ENCODE measurements at places on chromosomes 16 and 17.

DNA sequence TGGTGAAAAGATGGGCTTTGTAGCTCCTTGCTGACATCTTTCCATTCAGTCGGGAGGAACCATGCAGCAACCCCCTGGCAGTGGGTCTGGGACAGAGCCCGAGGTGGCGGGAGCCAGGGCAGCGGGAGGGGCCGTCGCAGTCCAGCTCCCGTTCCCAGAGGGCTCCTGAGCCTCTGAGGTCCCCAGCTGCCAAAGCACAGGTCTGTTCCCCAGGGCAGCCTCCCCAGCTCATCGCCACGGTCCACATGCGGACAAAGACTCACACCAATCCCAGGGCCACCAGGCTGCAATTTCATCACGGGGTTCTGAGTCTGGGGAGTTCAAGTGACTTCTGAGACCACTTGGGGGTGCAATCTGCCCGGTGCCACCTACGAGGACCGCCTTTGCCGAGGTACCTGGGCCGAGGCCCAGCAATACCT, 196.0 kb downstream of the RBFOX3 start:
- DNase-seq = no peak

DNA sequence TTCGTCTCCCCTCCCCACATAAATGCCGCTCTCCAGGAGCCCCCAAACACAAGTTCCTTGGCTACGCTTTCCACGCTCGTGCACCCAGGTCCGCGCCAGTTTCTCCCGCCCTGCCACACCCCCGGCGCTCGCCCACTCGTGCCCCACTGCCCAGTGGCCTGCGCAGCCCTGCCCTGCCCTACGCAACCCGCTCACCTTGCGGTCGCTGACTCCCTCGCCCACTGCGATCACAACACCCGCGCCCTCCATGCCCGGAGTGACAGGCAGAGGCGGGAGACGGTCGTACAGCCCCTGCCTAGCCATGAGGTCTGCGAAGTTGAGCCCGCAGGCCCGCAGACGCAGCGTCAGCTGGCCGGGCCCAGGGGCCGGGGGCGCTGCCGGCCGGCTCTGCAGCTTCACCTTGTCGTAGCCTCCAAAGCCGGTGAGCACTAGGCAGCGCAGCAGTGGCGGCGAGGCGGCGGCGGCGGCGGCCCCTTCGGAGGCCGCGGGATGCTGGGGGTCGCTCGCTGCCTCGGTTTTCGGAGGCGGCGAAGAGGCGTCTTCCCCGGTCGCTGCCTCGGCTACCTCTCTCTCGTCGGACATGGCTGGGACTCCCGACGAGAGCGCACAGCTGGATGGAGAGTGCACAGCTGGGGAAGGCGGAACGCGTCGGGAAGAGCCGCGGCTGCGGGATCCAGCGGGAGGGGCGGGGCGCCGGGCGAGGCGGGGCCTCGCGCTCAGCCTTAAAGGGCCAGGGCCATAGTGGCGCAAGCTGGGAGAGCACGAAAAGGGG, at the start of gene VAT1:
Gene VAT1 (minus strand): TSS at position 645 of the 772 bp plus-strand sequence. CDS start 63 bp downstream, at position 582.
- peak; percentile 40 for DNase-seq

DNA sequence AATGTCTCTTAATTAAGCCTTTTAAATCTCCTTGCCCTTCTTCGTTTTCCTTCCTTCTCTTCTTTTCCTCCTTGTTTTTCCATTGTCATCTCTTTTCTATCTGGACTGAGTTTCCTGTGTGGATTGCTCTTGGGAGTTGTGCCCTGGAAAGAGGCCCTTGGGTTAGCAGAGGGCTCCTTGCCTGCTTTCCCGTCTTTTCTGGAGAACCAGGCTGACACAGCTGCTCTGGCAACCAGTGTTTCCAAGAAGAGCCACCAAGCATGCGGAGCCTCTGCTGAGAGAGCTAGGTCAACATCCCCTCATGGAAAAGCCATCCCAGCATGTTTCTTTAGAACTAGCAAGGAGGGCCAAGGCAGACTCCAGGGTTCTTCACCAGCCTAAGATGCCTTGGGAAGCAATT, 75.4 kb downstream of the HLF start:
- no peak for DNase-seq

GRCh38 chr16:1993731-1994131, 4.0 kb downstream of the SYNGR3 start:
- no peak for DNase-seq

- DNase-seq = peak; percentile 66
These were observed 17.1 kb upstream of the C17orf113 start for GRCh38 chr17:42067371-42068091.

DNA sequence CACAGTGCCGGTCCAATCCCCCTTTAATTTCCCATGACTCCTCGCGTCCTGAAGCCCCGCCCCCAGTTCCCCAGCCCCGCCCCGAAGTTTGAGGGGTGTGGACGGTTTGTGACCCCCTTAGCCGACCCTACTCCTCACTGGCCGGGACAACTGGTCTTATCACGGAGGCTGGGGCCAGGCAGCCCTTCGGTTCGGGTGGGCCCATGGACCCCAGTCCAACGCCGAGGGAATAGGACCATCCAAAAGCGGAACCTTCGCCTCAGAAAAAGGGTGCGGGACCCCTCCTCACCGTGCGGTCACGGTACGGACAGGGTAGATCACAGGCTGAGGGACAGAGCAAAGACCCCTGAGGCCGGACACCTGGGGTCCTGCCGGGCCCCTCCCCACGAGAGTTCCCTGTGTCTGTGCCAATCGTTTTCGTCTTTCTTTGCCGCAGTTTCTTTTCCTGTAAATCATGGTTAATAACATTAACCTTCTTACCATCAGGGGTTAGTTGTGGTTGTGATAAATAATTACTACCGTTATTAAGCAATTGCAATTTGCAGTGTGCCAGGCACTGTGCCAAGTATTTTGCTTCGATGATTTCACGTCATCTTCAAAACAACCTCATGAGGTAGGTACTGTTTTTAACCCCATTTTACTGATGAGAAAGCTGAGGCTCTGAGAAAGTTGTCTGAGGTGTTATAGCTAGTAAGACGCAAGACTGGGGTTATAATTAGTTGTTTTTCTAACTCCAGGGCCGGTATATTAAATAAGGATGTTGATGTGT, 543 bp downstream of the TMUB2 start:
- peak; percentile 52 for DNase-seq

- DNase-seq = no peak
These were observed 12.1 kb downstream of the BEAN1 start for GRCh38 chr16:66439051-66439730.

DNA sequence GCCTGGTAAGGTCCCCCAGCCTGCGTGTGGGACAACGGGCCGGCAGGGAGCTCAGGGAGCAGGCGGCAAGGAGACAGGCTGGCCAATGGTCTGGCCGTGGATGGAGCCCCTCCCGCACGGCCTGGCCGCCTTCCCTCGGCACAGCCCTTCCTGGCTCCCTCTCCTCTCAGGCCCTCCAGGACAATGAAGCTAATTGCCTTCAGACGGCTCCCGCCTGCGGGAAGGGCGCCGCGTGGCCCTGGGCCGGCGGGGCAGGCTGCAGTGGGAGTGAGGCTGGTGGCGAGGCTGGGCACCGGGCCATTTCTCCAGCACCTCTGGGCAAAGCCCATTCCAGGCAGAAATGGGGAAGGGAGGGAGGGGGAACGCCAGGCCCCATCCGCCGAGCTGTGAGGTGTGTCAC, 50.9 kb downstream of the ENGASE start:
- DNase-seq = no peak

GRCh38 chr16:68422396-68422960, 25.8 kb downstream of the SMPD3 start:
- DNase-seq = no peak

GRCh38 chr16:35792516-35793285, 2333.3 kb downstream of the TP53TG3F start:
- no peak for DNase-seq

DNA sequence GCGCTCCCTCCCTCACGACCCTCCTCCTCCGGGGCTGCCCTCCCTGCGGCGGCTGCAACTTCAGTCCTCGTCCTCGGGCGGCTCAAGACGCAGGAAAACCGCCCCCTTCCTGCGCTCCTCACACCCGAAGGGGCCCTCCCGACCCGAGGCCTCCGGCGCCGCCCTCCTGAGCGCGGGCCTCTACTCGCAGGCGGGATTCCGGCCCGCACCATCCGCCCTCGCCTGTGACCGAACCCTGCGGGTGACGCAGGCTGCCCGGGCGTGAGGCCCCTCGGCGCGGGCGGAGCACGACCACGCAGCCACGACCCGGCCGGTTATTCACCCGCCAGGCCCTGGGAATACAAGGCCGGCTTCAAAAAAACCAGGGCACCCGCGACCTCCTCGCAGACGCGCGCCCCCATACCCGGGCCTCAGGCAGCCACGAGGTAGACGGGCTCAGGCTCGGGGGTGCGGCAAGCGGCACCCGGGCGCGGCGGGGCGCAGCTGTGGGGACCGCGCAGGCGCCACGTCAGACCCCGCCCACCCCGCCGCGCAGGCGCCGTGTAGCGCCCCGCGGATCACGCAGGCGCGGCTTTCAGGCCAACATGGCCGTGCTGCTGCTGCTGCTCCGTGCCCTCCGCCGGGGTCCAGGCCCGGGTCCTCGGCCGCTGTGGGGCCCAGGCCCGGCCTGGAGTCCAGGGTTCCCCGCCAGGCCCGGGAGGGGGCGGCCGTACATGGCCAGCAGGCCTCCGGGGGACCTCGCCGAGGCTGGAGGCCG, at the start of gene SPG7:
Gene SPG7 (plus strand): TSS at position 570 of the 757 bp plus-strand sequence. CDS start 15 bp downstream, at position 585.
- peak; percentile 86 for DNase-seq

DNA sequence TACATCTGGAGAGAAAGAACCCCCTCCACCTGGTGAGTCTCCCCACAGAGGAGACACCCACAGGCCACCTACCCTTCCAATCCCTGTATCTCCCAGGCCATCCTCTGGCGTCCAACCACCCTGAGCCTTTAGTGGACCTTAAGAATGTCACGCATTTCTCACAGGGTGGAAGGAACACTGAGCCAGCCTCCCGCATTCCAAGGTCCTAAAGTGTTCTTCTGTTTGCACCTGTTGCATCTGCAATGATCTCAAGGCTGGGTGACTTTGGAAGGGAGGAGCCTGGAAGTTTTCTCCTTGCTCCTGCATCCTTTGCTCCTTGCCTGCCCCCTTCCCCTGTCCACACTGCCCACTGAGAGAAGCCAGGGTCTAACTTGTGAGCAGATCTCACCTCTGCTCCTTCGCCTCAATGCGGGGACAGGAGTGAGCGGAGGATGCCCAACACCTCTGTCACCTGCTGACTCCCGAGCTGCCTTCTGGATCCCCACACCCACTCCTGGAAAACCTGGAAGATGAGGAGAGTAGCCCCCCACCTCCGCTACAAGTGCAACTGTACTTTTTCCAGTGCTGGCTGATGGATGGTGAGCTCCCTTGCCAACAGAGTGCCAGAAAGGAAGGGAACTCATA, 3.7 kb downstream of the CHST5 start:
- no peak for DNase-seq

DNA sequence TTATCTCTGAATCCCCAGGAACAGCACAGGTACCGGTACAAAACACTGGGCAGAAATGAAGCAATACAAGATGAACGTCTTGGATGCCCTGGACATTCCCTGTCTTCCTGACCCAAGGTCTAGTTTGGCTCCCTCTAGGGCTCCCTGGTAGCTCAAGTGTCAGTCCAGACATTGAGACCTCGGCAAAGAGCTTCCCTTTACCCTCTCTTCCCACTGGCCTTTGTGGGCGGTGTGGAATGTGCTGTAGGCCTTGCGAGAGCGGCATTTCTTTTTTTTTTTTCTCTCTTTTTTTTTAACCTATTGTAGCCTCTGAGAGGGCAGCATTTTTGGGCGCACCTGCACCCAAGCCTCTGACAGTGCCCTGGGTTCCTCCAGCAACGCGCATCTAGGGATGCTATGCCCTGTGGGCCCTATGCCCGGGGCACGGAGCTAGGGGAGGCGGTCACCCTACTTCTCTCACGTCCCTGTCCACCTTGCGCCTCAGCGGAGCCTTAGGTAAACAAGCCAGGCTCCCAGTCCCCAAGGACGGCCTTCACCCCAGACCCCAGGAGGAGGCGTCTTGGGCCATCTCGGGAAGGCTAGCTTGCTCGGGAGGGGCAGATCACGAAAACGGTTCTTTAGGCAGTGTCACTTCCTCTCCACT, 1.2 kb upstream of the NFATC3 start:
- no peak for DNase-seq

DNA sequence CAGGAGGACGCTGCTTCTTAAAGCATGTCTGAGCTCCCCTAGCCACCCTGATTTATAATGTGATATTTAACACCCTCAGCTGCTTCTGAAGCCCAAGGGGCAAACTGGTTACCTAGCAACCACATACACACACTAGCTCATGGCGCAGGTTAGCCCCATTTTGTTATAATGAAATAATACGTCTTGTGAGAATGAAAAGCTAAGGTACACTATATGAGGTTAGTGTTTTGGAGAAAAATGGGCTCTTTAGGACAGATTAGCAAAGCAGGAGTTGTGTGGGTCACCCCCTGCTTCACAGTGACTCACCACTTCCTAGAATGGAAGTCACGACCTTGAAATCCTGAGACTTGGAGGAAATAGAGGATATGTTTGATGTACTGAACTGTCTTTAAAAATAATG, 404.8 kb upstream of the HSBP1 start:
- DNase-seq = no peak

GRCh38 chr16:79595931-79596450, 4.5 kb downstream of the MAF start:
- no peak for DNase-seq

DNA sequence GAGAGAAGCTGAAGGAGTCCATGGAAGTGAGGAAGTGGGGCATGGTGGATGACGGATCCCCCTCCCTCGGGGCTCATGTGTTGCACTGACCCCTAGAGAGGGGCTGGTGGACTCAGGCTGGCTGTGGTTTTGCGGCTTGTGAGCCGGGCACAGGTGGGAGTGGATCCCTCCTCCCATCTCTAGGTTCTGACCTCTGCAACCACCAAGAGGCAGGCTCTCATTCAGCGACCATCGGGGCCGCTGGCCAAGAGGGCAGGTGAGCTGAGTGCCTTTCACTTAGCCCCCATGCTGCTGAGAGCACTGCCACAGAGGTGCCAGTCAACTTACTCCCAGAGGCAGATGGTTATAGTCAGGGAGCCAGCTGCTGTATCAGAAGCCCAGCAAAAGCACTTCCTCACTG, 67.3 kb downstream of the SCNN1B start:
- DNase-seq = no peak

- no peak for DNase-seq
These were observed 1.9 kb downstream of the RUNDC1 start for GRCh38 chr17:42982266-42982665.

- peak; percentile 68 for DNase-seq
These were observed 6.3 kb downstream of the CCDC102A start for GRCh38 chr16:57530104-57530521.

DNA sequence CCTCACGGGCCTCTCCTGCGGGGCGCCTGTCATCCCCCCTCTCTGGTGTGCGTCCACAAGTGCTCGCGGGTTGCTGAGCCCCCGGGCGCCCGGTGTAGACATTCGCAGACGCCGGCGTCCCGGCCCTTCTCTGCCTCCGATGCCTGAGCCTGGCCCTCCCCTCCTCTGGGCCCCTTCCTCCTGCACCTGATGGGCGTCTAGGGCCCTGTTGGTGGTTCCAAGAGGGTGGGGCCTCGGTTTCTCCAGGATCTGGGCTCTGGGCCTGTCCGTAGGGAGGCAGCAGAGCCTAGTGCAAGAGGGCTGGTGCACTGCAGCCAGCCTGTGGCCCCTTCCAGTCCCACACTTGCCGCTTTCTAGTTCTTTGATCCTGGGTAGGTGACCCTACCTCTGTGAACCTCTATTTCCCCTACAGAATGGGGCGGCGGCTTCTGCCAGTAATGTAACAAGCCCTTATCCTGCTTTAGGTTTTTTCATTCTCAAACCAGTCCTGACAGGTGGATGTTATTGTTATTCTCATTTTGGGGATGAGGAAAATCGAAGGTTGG, 623 bp downstream of the E4F1 start:
- DNase-seq = no peak

- no peak for DNase-seq
These were observed 1.2 kb upstream of the ABCA3 start for GRCh38 chr16:2341456-2342447.
